ENCODE measurements at places on chromosomes 7 and 10.

GRCh38 chr7:38476764-38477163 is 154.4 kb downstream of the AMPH start:
- no peak for DNase-seq

GRCh38 chr10:32379318-32379949 is 32.5 kb upstream of the EPC1 start:
- no peak for DNase-seq

- DNase-seq, result no peak
These were observed 34.8 kb upstream of the CARD11 start for GRCh38 chr7:3078514-3078913.

DNA sequence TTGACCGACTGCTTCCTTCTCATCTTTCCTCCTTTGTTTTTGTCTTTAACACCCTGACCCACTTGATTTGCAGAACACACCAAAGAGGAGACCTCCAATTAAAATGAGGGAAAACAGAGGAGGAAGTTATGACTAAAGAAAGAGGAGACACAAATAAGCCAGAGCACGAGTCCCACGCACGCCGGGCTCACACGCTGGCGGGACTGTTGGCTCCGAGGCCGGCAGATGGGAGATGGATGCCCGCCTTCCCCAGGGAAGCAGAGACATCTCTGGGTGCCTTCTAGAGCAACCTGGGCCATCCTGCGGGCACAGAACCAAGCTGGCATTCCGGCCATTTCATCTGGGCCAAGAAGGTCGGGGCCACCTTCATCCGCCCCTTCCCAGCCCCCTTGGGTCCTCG is 5.6 kb downstream of the ADGRA1 start:
- no peak for DNase-seq

DNA sequence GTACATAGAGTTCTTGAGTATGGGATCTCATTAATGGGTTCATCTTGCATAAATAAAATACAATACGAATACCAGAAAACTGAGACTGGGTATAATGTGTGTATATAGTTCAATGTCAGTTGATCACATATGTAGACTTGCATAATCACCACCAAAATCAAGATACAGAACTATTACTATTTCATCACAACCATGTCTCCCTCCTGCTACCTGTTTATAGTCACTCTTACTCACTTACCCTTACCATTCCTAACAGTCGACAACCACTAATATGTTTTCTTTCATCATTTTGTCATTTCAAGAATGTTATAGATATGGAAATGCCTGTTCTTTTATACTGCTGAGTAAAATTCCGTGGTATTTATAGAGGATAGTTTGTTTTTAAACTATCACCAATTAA is 416.1 kb upstream of the CNTNAP2 start:
- no peak for DNase-seq

- no peak for DNase-seq
These were observed 120.8 kb upstream of the NANOS1 start for GRCh38 chr10:118908557-118909256.

GRCh38 chr7:48347230-48347825 is 176.1 kb downstream of the ABCA13 start:
- no peak for DNase-seq

DNA sequence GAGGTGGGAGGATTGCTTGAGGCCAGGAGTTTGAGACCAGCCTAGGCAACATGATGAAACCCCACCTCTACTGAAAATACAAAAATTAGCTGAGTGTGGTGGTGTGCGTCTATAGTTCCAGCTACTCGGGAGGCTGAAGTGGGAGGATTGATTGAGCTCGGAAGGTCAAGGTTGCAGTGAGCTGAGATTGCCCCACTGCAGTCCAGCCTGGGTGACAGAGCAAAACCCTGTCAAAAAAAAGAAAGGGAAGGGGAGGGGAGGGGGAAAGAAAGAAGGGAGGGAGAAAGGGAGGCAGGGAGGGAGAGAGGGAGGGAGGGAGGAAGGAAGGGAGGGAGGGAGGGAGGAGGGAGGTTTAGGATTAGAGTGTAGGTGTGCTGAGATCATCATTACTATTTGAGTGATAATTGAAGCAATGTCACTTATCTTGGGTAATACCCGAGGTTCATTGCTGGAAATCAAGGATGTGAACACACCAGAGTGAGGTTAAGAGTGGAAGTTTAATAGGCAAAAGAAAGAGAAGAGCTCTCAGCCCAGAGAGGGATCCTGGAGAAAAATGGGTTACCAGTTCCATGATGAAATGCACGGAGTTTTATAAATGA is 27.6 kb downstream of the VCL start:
- DNase-seq, result no peak

DNA sequence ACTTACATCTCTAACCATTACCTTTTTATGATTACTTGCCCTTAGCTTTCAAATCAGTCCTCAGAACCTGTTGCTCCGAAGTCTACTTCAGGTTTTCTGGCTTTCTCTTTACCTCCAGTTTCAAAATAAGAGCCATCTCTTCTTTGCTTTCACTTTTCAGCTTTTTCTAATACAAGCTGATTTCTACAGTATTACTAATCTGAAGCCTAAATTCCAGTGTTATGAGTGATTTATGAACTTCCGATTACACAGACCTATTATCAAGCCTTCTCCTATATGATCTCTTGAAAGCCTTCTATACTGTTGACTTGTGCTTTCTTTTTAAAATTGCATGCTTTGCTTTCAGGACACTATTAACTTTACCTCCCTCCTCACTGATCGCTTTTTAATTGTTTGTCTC is 1307.8 kb upstream of the CELF2 start:
- DNase-seq, result no peak

DNA sequence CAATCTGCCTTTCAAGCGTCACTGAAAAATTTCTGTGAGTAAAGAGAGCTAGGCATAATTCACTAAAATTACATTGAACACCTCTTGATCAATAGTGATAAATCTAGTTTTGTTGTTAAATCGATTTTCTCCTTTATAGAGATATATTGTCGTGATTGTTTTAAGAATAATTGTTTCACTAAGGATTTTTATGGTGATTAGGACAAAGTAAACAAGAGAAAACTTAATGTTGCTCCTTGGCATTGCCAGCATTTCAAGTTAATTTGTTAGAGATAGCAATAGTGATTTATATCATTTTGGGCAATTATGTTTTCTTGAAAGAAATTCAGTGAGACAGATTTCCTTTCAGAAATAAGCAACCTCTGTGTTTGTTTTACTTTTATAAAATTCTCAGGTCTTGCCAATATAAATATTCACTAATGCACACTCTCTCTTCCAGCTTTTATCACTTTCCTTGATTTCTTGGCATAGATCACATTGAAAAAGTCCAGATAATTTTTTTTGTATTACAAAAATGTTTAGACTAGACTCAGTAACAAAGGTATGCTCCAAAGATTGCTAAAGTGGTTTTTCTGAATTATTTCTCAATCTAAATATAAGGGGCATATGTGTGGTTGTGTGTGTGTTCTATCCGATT is 538.7 kb downstream of the TFEC start:
- no peak for DNase-seq

DNA sequence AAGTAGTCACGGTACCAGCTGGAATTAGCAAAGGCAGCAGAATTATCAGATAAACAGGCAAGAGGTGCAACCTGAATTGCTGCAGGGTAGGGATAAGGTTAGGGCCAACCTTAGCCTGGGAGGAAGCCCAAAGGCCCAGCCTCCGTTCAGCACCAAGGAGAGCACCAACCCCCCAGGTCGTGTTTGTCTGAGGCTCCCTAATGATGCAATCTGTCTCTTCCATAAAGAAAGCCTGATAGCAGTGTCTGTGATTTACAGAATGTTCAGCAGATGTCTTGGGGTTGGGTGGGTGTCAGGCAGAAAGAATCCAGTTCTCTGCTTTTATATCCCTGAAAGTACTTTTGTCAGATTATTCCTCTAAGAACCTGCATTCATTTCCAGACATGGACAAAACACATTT is 328.4 kb upstream of the AOAH start:
- no peak for DNase-seq

DNA sequence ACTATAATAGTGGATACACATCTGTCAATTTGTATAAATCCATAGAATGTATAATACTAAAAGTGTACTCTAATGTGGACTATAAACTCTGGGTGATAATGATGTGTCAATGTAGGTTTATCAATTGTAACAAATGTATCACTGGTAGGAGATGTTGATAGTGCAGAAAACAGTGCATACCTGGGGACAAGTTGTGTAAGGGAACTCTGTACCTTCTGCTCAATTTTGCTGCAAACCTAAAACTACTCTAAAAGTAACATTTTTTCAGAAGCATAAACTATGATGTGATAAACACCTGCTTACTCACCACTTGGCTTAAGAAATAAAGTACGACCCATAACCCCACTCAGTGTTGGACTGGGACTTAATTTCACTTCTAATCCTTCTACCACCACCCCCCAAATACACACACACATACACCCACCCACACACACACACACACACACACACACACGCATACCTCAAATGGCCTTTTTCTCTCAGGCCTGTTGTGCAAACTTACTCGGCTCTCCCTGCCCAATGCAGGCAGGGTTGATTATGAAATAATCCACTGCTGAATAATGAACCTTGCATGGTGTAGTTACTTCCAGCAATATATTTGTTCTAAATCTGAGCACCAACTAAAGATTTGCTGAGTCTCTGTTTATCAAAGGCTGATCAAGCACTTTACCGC is 154.1 kb upstream of the KMT2E start:
- DNase-seq, result no peak

DNA sequence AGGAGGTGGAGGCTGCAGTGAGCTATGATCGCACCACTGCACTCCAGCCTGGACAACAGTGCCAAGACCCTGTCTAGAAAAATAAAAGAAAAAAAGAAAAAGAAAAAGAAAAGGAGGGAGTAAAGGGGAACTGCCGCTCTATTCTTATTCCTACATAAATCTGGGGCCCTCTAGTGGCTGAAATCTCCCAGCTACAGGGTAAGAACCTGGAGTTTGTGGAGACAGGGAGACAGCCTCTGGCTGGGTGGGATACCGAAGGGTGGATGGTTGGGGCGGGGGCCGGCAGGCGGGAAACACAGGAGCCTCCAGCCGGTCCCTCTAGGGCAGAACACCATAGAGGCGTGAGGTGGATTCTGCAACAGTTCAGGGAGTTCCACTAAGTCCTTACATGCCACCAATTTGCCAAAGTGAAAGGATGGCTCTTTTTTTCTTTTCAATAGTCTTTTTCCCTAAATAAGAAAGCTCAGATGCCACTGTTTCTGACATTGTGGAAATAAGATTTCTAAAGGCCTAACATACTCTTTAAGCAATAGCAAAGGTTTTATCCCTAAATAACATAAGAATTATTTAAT is 117.3 kb downstream of the SVIL start:
- DNase-seq, result no peak

DNA sequence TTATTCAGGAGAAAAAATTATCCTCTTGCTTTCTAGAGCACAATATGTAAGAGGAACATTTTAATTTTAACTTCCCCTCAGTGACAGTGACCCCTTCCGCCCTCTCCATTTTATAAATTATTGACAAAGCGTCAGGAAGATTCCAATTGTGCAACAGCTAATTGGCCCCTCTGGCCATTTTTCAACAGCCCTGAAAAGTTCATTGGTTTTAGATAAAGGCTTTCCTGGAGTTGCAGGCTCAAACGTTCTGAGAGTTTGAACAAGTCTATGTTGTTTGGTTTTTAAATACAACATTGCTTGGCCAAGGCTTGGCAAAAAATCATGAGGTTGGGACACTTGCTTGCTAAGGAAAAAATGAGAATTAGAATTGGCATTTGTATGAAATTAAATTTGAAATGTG is 422.2 kb upstream of the ANKRD30A start:
- no peak for DNase-seq

- DNase-seq, result no peak
These were observed 33.6 kb upstream of the KMT2E start for GRCh38 chr7:104980440-104980839.

DNA sequence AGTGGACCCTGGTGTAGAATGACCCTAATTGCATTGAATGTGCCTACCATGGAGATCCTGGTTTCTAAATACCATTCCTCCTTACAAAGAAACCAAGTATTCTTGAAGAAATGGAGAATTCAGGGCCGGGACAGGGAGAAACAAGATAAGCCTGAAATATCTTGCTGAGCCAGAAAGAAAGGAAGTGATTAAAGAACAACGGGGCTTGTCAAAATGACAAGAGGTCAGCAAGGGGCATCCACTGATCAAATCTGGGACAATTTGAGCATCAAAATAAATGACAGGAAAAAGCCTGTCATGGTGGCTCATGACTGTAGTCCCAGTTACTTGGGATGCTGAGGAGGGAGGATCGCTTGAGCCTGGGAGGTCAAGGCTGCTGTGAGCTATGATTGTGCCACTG is 8.1 kb downstream of the ABHD11 start:
- DNase-seq, result no peak

DNA sequence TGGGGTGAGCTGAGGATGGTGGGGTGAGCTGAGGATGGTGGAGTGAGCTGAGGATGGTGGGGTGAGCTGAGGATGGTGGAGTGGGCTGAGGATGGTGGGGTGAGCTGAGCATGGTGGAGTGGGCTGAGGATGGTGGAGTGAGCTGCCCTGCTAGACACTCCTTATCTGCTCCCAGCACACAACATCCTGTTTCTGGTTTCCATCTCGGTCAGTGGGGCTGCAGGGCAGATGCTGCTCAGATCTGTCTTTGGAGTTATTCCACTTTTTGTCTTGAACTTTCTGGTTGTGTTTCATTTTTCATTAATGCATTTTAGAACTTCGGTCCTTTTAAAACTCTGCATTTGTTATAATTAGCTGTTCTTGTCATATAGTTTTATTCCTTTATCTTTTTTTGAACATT is 67.9 kb upstream of the ANTXRL start:
- peak; percentile 20 for DNase-seq

DNA sequence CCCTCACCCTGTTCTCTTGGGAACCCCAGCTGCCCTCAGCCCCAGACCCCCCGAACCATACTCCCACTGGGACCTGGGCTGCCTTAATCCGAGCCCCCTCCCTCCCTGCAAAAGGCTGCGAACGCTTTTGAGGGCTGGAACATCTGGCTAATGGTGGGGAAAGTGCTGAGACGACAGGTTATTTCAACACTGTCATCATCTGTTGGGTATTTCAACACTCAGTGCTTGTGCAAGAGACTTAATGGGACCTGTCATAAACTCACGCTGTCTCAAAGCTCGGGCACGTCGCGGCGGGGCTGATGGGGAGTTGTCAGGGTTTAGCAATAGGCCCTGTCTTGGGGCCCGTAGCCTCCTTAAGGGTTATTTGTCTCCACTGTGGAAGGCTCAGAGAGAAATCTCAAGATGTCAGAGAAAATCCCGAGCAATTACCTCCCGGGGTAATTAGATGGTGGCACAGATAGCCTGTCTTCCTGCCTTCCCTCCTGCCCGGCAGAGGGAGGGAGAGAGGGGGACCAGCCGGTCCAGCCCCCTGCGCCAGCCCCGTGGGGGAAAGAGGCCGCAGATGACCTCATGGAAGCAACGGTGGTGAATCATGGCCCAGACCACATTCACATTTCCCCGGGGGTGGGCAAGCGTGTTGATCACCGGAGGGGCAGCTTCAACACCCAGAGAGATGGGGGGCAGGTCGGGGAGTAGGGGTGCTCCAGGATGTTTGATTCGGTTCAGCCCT is 88.7 kb upstream of the MYL10 start:
- DNase-seq, result no peak

- no peak for DNase-seq
These were observed 824.5 kb downstream of the TYW1 start for GRCh38 chr7:67821116-67821515.
